ENCODE measurements at places on chromosomes 5 and 9.

GRCh38 chr9:93007529-93008058, 50.9 kb upstream of the SUSD3 start:
- no peak for ATAC-seq

- no peak for ATAC-seq
Observed at GRCh38 chr5:73253047-73253660, 80.2 kb downstream of the TMEM174 start.

DNA sequence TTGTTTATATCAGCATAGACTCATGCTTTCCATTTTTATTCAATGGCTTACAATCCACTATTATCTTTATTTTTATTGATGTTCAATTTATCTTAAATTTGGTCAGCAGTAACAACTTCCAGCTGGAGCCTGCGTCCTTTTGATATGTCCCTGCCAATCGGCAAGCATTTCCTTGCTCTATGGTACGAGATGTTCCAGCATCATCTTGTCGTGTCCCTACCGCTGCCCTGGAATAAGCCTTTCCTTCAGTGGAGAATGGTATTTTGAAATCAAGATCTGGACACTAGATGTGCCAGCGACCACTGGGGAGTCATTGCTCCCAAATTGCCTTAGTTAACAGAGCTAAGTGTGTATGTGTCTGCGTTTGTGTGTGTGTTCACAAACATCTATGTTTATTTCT, 151.6 kb upstream of the RGMB start:
- no peak for ATAC-seq

DNA sequence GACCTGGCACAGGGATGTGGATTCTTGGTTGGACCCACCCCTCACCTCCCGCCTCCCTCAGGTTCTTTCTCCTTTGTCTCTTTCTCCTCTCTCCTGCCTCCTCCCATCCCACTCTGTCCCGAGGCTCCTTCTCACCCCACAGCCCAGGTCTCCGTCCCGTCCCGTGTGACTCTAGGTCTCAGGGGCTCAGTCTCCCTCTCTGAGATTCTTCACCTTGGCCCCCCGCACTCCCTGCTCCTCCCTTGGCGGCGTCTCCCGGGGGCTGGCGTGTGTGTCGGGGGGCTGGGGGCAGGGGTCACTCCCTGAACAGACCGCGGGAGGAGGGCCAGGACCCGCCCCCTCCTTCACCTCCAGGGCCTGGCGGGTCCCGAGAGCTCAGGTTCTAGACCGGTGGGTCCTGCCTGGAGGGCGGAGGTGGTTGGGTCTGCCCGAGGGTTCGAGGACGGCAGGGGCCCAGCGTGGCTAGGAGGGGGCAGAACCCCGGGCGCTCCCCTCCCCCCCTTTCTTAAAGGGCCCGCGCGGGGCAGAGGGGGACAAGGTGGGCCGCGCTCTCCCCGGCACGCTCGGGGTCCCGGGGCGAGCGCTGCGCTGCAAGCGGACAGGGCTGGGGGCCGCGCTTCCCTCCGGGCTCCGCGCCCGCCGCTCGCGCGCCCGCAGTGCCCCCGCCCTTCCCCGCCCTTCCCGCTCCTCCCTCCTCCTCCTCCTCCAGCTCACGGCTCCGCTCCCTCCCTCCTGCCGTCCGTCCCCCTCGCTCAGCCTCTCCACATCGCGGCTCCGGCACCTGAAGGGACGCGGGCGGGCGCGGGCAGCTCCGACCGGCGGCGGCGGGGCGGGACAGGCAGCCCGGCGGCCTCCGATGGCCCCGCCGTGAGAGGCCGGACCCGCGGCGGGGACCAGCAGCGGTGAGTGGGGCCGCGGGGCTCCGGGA, at the start of gene PSD2:
Gene PSD2 (plus strand): TSS at position 735 of the 928 bp plus-strand sequence. CDS start 13,633 bp downstream, outside the sequence.
- peak; percentile 12 for ATAC-seq

GRCh38 chr5:150052956-150053712, 33.2 kb downstream of the CSF1R start:
- ATAC-seq = no peak

DNA sequence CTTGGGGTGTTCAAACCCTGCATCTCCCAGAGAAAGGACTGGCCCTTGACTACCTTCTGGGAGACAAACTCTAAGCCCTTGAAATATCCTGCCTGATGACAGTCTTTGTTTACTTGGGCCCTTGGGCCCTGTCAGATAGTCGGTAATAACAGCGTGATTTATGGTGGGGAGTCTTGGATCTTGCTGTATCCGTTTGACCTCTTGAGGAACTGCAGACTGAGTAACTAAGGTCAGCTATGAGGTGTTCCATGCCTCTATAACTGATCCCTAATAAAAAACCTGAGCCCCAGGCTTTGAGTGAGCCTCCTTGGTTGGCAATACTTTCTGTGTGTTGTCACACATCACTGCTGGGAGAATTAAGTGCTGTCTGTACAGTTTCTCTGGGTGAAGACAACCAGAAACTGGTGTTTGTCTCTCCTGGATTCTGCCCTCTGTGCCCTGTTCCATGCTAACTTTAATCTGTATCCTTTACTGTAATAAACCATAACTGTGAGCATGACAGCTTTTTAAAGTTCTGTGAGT, 56.2 kb upstream of the ANKRD33B start:
- ATAC-seq = peak; percentile 12

All from esophagus mucosa (tissue), 1 donor.